Spleen (tissue), 13 donors: ENCODE measurements at places on chromosomes 7 and 10. TPM values are rescaled to one million over a fixed set of nuclear protein-coding genes. Genes with fewer than 3 reads are reported as not detected.

The ECHDC3 gene
- polyA plus RNA-seq: 14.8 TPM

The IRF5 gene
- polyA plus RNA-seq: 26.2 TPM

The BLNK gene
- polyA plus RNA-seq: 76.4 TPM

The ASB10 gene
- polyA plus RNA-seq: not detected

The DPP6 gene
- polyA plus RNA-seq: 0.35 TPM

The SLC39A12 gene
- 0.09 TPM for polyA plus RNA-seq

The C10orf67 gene
- 0.03 TPM for polyA plus RNA-seq

The CREB5 gene
- 0.88 TPM for polyA plus RNA-seq

The C10orf105 gene
- polyA plus RNA-seq: 0.38 TPM

The INMT gene
- 15.6 TPM for polyA plus RNA-seq

The MPP7 gene
- 0.48 TPM for polyA plus RNA-seq

The CPA5 gene
- polyA plus RNA-seq: 0.26 TPM
